ENCODE measurements at places on chromosomes 2 and 18.
A peak's percentile ranks its signal among the peaks of the same experiment; 100 is the strongest.

DNA sequence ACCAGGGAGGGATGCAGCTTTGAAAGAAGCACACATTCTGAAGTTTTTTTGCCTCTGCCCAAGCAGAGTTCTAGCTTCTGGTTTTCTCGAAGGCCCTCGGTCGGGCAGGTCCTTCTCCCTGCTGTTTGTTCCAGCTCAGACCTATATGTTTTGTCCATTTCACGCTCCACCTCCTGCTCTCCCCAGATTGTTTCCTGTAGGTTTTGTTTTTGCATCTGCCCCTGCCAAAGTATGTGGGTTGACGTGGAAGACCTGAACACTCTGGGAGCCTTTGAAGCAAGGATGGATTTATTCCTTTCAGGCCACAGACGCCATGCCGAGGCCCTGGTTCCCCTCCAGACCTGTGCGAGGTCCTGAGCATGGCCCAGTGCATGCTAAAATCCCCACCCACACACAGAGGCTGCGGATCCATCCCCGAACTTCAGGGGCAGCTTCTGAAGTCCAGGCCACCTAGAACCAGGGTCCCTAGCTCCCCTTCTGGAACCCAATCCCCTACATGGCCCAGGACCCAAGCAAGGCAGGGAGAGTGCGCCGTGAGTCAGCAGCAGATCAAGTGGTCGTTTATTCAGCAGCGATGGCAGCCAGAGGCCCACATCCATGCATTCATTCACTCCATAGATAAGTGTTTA lies 205.4 kb downstream of the KLHL29 start:
- no peak for DNase-seq

- DNase-seq: no peak
Measured at GRCh38 chr18:31105733-31106132, 3.5 kb upstream of the DSC2 start.

DNA sequence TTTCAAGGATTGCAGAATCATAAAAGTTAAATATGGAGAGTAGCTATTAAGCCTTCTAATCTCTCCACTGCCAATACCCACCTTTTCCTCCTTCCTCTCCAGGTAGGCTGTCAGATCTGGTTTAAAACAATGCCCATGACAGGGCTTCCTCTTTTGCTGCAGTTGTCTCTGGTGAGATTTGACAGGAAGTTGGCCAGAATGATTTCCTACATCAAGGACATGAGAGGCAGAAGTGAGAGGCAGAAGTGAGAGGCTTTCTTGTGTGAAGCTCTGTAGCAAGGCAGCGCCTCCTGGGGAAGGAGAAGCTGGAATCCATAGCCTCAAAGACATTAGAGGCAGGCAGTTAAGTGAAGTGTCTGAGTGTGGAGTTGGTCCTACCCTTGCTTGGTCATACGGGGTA lies 385.7 kb downstream of the HRH4 start:
- DNase-seq: no peak

DNA sequence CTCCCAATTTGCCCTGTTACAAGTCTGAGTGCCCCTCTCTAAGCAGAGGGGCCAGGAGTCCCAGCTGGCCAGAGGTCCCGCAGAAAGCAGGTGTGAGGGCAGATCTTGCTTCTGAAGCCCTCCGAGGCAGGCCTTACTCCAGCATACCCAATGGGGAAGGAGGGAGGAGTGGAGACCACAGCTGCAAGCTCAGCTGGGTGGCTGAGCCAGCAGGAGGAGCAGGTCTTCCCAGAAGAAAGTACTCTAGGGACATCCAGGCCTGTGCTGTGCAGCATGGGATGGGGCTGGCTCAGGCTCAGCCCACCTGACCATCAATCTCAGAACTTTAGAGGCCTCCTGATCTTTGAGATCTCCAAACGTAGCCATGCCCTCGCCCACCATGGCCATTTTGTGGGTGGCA lies 31.3 kb downstream of the PLB1 start:
- no peak for DNase-seq

DNA sequence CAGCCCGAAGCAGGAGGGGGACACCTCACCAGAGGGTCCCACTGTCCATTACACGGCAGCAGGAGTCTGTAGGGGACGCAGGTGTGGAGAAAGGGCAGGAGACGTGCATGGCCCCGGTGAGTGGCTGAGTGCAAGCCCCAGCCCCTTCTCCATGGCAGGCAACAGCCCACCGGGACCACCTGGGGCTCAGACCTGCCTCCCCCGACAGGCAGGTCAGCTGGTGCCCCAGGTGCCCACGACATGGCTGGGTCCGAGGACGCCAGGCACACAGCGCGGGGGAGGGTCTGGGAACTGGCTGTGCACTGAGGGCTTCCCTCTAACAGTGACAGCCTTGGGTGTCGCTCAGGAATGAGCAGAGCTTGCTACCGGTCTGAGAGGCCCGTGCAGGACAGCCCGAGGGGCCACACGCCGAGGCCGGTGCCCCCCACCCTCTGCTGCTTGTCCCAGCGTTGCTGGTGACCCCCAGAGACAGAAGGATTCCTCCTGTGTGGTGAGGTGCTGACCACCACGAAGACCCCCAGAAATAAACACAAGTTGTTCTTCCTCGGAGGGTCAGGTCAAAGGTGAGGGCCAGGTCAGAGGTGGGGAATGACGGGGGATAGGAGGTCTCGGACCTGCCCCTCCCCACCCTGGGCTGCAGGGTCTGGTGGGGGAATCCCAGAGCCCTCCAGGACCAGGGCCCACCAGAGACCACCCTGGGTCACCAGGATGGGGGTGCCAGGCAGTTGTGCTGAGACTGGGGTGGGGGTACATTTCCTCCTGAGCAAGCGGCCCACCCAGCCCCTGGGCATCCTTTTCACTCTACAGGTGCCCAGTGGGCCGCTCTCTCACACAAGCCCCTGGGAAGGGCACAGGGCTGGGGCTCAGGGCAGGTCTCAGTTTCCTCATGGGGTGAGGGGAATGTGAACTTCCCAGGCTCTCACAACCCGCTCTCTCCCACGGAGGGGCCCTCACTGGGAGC lies 50.6 kb downstream of the SLC66A2 start:
- DNase-seq: no peak

- no peak for DNase-seq
Measured at GRCh38 chr18:71008257-71008656, 719.4 kb downstream of the SOCS6 start.

DNA sequence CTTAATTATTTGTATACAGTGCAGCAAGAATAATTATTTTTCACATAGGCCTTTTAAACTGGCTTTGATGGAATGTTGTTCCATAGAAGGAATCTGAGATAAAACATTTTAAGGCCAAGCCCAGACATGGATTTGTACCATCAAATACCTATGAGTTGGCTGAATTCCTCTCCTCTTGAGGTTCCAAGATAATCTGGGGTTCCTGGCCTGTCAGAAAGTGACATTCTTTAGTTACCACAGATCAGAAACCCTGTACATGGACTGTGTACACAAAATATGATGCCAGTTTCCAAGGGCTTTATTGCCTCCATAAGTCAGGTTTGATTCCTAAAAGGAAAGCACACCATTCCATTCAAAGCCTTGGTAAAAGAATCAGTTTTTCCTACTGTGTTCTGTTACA lies 1256.7 kb upstream of the NRXN1 start:
- DNase-seq: no peak

DNA sequence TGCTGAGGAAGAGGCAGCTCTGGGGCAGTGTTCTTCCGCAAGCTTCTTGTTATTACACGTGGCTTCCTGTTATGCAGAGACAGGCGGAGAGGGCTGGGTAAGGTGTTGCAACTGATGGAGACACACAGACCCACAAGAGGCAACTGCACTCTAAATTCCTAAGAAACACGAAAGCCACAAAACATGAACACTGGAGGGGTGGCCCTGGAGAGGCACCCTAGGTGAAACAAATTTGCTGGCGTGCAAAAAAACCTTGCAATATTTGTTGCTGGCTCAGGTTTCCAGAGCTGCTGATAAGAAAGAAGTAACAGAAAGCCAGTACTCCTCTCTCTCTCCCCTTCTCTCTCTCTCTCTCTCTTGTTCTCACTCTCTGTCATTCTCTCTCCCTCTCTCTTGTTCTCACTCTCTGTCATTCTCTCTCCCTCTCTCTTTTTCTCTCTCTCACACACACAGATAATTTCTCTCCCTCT lies 31.8 kb downstream of the ARHGAP25 start:
- no peak for DNase-seq

DNA sequence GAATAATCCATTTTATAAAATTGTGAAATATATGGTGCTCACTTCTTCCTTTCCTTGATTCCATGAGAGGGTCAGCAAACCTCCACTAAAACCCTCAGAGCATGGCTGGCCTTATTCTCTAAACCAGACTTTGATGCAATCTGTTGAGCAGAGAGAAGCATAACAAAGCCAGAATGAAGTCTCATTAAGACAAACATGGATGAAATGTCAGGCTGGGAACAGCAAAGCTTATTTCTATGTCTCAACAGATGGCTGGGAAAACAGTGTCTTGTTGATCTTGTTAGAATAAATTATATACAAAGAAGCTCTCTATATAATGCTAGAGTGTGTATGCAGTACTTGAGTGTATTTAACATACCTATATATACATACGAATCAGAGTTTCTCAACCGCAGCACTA lies 227.1 kb upstream of the LYPD1 start:
- DNase-seq: peak; percentile 23

DNA sequence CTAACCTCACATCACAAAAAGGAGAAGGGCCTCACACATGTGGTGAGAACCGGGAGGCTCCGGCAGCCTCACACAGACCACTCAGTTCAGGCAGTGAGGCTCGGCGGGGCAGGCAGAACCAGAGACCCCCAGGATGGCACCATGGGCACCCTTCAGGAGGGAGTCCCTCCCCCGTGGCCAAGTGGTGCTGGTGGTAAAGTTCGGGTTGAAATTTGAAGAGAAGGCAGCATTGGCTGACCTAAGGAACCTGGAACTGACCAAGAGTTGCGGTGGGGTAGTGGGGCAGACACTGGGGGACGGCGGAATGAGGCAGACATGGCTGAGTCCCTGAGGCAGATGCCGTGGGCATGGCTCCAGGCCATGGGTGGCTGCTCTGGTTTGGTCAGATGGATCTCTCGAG lies 239.3 kb upstream of the MYT1L start:
- DNase-seq: no peak

DNA sequence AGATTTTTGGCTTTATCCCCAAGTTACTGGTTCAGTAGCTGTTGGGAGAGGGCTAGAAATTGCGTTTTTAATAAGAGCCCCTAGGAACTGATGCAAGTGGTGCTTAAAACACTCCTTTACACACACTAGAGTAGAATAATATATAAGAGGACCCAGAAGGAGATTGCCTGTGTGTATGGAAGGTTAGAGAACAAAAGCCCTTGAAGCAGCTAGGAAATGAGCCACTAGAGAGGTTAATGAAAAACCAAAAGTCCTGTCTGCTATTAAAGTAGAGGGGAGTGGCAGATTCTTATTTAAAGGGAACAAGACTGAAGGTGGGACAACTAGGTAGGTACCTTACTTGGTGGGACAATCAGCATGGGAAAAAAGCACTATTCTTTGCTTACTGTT lies 14.4 kb upstream of the SLC39A10 start:
- DNase-seq: no peak

DNA sequence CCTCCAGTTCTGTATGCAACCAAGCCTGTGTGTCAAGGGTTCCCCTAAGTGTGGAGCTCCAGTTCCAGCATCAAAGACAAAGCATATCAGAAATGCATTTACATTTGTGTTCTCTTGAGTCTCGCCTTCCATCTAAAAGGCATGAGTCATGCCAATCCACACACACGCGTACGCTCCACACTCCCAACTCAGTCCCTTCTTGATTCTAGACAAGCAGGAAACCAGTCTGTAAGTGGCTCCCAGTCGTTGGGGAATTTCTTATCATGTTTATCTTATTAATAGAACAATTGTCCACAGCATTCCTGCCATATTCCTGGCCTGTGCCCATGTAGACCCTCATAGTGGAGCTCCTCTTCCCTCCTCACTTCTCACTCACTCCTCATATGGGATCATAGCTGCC lies 86.4 kb upstream of the SLC35G4 start:
- DNase-seq: no peak

- no peak for DNase-seq
Measured at GRCh38 chr18:50315100-50315871, 27.8 kb upstream of the CXXC1 start.

GRCh38 chr18:49616618-49617328 lies 54.9 kb downstream of the LIPG start:
- no peak for DNase-seq

- no peak for DNase-seq
Measured at GRCh38 chr2:71647356-71647755, 194.0 kb downstream of the DYSF start.

DNA sequence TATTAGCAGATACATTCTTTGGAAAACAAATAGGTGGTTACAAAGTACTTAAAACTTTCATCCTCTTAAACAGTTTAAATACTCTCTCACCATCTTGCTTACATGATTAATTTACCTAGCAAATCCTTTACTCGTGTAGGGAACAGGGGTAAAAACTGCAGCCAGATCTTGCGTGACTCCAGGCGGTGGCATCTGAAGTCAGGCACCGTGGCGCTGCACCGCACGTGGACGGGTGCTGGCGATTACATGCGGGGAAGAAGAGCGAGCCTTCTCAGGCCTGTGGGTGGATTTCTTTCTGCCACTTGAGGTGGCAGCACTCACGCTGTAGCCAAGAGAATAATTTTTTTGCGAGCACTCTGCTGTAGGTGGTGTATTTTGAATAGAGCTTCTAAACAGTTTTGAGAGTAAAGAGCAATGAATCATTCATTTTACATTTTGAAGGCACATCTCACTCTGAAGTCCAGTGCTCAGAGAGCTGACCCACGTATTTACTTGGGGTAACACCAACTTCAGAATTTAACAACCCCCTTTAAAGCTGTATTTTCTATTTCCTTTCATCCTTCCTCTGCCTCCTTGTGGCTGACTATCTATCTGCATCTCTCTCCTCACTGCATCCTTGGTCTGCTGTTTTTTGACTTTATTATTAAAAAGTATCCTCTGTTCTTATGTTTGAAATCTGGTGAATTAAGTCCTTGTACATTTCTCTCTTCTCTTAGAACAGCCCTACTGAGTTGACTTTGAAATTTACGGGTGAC lies 68.9 kb downstream of the EPAS1 start:
- peak; percentile 24 for DNase-seq

GRCh38 chr18:33576999-33577646 lies 896 bp upstream of the ASXL3 start:
- no peak for DNase-seq

- no peak for DNase-seq
Measured at GRCh38 chr2:236440110-236440881, 129.3 kb upstream of the ACKR3 start.

- DNase-seq: no peak
Measured at GRCh38 chr18:42024131-42024530, 69.1 kb downstream of the PIK3C3 start.
